Brain (organoid and tissue), 16 donors: ENCODE measurements at places on chromosomes 6 and 20.
A peak's percentile ranks its signal among the peaks of the same experiment; 100 is the strongest.

- no peak for DNase-seq
Measured at GRCh38 chr6:147017153-147017552, 187.1 kb upstream of the STXBP5 start.

- DNase-seq = no peak
Measured at GRCh38 chr6:63558278-63558677, 14.0 kb upstream of the LOC128125822 start.

DNA sequence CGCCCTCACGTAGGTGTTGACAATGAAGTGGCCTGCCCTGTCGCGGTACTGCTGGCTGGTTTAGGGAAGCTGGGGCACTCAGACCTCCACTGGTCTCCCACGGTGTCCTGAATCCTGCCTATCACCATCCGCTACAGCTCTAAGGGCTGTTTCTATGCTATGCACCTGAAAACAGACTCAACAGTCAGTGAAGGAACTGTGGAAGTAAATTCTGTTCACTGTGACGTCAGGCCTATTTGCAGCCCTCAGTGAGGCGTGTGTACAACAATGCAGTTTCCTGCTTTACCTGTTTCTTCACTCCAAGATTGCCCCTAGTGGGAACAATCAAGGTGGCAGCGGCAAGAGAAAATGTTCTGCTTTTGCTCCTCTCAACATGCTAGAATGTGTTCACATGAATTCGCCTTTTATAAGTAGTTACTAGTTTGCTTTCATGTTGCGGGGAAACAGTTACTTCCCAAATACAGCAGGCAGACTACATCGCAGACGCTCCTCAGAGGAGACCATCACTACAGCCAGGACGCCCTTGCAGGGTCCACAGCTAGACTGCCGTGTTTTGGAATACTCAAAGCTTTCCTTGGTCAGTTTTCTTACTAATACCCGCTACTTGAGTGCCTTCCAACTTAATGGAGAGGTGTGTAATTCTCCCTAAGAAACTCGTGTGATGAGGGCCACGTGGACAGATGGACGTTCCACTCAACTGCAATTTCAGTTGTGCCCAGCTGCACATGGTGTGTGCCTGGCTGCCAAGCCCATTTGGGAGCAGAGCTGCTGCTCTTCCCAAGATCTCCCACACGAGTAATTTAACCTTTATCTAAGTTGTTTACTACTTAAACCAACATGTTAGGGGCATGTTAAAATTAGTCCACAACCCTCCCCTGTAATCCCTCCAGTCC lies 25.4 kb downstream of the DIDO1 start:
- no peak for DNase-seq

DNA sequence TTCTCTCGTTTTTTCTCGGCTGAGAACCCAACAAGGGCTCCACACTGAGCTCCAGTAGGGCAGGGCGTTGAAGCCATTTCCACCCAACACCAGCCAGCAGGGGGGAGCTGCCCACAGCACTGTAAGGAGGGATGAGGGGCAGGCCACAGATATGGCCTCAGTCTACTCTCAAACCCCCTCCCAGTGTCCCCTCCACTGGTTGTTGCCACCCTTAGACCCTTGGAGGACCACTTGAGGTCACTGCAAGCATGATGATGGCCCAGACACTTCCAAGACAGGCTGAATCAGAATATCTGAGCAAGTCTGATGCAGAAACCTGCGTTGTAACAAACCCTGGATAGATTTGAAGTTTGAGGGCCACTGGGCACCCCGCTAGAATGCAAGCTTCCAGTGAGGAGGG lies 217.0 kb upstream of the CST7 start:
- no peak for DNase-seq

DNA sequence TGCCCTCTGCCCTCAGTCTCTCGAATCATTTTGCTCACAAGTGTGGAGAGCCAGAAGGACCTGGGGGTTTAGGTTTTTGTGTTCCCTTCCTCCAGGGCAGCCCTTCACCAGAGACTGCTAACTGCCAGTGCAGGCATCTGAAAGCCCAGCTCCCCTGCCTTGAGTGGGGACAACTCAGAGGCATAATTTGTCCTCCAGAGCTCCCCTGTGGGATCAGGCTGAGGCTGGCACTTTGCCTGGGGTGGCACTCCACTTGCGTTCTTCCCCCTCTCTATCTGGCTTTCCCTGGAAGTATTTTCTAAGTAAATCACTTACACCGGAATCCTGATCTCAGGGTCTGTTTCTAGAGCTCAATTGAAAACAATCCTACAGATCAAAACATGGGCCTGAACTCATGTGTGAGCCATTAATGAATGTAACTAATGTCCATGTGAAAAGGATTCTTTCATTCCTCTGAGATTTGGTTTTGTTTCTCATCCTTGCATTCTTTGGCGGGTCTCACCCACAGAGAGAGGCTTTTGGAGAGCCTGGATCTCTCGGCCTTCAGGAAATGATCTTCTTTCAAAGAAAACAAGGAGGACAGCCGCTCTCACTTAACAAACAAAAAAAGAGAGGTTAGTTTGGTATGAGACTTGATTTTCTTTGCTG lies 125.7 kb upstream of the RIPOR2 start:
- DNase-seq = no peak

DNA sequence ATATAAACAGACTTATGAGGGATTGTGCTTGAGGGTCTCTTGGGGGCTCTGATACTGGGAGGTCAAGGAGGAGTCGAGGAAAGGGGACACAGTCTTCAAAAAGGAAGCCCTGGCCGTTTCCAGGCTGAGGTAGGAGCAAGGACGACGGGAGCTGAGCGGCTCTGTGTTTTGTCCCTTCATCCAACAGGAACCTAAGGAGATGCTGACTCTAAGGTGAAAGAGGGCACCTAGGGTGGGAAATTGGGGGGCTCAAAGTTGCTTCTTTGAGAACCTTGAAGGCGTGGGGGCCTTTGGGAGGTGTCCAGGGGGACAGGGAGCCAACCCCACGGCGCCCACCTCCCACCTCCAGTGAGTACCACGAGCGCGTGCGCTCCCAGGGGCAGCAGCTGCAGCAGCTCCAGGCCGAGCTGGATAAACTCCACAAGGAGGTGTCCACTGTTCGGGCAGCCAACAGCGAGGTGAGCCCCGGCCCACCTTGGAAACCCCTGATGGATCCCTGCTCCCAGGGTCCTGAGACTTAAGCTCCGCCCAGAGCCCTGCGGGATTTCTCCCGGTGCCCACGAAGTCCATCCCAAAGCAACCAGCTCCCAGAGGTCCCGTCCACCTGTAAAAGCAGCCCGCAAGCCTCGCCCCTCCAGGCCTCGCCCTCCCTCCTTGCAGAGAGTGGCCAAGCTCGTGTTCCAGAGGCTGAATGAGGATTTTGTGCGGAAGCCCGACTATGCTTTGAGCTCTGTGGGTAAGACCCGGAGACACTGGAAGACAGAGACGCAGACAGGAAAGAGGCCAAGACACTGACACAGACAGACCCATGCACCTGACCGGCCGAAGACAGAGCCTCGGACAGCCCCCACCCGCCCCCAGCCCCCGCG lies 2.9 kb downstream of the SPAG4 start:
- peak; percentile 21 for DNase-seq

DNA sequence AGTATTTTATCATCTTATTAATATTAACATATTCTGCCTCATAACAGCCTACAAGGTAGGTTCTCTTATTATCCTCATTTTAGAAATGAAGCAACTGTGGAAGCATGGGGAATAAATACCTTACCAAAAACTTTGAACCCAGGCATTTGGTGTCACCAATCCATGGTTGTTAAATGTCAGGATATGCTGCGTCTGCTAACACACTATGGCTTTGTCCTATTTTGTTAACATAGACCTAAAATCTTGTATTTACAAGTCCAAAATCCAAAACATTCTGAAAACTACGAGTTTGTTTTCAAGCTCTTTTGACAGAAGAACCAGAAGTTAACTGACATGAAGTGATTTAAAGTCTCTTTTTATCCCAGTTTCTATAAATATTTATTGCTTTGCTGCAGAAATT lies 53.4 kb downstream of the BMP5 start:
- DNase-seq = no peak

GRCh38 chr6:69873291-69873690 lies 6.9 kb downstream of the COL19A1 start:
- DNase-seq = no peak

- no peak for DNase-seq
Measured at GRCh38 chr6:158290040-158290439, 22.2 kb upstream of the TULP4 start.

GRCh38 chr6:158184608-158185007 lies 16.5 kb downstream of the GTF2H5 start:
- DNase-seq = no peak

- no peak for DNase-seq
Measured at GRCh38 chr6:5345324-5345723, 84.0 kb downstream of the FARS2 start.

DNA sequence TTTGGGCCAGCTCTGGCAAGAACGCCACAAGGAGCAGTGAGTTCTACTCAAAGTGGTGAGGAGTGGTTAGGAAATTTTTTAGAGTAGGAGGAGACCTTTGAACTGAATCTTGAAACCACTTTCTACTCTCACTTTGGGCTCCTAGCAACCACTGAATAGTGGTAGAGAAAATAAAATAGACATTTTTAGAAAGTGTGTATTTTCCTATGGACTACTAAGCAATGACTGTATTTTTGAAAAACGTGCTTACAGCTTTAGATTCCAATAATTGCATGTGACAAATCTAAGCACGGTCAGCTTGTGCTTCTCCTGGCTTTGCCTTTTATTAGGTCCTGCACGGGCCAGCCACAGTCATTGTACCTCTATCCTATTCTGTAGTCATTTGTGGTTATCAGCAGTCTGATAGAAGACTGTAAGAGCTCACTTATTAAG lies 8.7 kb upstream of the IFNGR1 start:
- no peak for DNase-seq

DNA sequence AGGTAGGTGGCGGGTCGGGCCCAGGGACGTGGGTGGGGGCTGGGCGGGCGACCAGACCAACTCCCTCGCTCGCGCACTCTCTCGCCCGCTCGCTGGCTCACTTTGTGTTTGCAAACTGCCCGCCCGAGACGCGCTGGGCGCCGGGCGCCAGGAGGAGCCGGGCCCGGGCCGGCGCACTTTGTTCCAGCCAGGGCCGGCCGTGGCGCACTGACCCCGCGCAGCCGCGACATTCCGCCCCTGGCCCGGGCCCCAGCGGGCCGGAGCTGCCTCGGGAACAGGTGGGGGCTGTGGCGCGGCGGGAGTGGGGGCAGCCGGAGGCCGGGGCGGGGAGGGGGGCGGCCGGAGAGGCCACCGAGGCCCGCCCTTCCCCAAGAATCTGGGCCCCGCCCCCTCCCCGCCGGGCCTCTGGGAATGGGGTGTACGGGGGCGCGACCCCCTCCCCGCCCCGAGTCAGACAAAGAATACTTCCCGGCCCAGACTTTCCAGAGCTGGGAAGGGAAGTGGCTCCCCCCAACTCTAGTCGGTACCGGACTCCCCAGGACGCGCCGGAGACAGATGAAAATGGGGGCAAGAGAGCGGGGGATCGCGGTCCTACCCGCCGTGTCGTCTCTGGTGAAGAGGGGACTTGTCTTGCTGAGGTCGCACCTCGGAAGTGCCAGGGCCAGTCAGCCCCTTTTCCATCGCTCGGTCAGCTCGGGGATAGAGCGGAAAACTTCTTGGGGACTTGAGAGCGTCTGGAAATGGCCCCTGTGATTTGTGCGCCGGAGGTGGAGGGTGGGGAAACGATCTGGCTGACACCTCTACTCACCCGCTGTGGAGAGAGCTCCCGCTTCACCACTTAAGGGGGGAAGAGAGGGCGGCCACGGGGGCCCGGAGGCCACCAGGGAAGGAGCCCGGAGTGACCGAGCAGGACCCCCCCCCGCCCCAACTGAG lies 951 bp downstream of the FOXP4 start:
- DNase-seq = no peak

GRCh38 chr6:12238219-12238618 lies 51.9 kb upstream of the EDN1 start:
- no peak for DNase-seq

DNA sequence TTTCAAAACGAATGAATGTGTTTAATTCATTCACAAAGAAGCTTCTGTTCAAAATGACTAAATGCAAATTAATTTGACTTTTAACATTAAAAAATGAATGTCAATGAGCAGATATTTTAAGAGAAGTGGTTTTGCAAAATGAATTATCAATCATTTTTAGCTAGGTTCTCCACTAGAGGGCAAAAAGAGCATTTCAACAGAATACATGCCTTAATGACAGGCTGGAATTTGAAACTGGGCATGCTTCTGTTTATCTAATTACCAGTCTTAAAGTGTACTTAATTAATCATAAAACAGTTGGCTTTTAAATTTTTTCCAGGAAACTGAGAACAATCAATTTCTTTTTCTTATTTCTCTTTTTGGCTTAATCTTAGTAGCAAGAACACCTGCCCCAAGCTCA lies 63.8 kb upstream of the TINAG start:
- DNase-seq = peak; percentile 50

DNA sequence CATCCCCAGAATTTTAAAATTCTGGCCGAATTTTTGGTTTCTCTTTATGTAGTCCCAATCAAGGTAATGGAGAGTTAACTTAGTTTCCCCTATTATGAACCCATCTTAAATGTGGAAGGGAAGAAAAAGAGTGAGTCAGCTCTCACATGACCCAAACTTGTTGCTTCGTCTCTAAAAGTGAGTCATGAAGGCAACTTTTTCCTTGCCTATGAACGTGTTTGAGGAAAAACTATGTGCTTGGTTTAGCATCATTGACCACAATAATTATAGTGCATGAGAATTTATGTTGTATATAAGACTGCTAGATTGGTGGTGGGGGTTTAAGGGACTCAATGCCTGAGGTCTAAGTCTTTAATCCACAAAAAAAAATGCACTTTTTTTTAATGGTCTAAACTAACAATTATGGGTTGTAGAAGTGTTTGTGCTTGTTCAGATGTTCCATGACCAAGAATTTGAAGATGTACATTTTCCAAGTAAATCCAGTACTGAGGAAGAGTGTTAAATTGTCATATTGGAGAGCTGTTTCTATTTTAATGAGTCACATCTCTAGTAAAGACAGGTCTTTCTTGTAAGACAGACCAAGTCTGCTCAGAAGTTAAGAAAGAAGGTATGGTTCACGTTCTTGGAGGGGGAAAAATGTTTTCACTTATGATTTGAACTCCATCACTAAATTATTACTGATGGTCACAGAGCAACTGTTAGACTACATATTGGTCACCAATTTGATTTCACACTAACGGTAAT lies 409.9 kb upstream of the MARCKS start:
- no peak for DNase-seq

DNA sequence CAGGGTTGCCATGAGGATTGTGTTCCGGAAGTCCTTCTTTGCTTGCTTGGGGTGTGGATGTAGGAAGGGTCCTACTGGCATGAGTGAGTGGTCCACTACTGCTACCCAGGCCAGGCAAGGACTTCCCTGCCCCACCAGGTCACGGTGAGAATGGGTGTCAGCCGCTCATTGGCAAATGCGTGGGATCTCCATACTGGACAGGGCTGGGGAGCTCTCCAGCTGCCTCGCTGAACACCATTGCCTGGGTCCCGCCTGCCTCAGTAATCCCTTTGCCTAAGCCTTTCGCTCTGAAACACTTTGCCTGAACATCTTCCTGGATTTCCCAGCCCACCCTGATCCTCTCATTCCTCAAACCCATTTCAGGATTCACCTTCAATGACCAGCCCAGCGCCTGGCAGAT lies 59.5 kb downstream of the CTCFL start:
- no peak for DNase-seq

- no peak for DNase-seq
Measured at GRCh38 chr6:169700296-169700695, 1.5 kb downstream of the WDR27 start.
